ENCODE measurements at places on chromosomes 7 and 10.
A peak's percentile ranks its signal among the peaks of the same experiment; 100 is the strongest.

DNA sequence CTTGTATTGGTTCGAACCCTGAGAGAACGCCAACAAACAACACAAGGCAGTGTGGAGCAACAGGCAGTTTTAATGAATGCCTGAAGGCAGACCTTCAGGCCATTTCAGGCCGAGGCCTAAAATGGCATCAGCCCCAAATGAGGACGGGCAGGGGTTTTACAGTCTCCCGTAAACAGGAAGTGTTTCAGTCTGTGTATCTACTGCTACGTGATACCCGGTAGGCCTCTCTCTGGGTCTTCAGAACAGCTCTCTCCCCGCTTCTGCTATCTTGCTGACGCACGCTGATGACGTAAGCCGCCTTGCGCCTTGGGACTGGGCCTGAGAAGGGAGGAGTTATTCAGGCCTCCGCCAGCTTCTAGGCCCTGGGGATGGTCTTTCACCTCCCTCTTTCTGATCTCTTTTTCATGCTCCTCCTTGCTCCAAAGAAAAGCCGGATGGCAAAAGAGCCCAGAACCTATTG, 67.7 kb downstream of the ST8SIA6 start:
- no peak for DNase-seq

DNA sequence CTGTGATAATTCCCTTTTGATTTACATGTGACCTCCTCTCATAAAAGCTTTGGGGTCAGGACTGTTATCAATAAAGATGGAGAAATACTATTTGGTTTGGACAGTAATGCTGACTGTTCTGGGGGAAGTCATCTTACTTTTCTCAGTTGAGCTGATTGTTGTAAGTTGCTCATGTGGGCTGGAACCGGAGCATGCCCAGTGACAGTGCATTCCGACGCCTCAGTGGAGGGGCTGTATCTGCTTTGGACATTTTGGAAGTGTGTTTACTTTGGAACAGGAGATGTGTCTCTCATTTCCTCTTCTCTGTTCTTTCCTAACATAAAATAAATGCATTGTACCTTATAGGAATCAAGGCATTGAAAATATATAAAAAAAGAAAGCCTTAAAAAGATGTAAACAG, 30.1 kb downstream of the RBM33 start:
- no peak for DNase-seq

- DNase-seq: no peak
Observed at GRCh38 chr10:1158066-1158465, 101.9 kb downstream of the WDR37 start.

DNA sequence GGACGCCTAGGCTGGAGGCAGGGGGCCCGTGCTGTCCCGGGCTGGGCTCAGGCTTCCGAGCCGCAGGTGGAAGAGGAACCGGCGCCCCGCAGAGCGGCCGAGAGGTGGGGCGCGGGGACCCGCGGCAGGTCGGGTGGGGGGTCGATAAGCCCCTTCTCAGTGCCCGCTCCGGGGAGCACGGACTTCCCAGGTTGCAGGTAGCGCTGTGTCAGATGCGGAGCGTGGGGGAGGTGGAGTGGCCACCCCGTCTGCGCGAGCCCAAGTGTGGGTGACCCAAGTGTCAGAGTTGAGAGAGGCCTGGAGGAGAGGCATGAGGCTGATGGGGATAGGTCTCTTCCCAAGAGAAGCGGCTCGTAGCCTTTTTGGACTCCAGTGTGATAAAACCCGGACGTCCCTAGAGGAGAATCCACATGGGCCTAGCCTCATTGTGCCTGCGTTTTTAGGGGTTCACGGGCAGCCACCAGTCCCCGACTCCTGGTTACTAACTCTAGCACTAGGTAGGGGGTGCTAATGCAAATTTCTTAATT, 580 bp downstream of the EEPD1 start:
- peak; percentile 24 for DNase-seq

GRCh38 chr7:44768628-44769371, 20.2 kb downstream of the ZMIZ2 start:
- DNase-seq: no peak

Measured in M059J (cell line).